ENCODE measurements at places on chromosomes 5 and 9. TPM values are rescaled to one million over a fixed set of nuclear protein-coding genes. Genes with fewer than 3 reads are reported as not detected.

MAMDC2 gene
- not detected for total RNA-seq

WWC1 gene
- total RNA-seq = not detected

SAXO1 gene
- total RNA-seq = not detected

FLT4 gene
- 0.47 TPM for total RNA-seq

FOXD1 gene
- total RNA-seq = 2.0 TPM

GRCh38 chr9:92974161-92974661 is 26.9 kb downstream of the FGD3 start:
- no peak for DNase-seq

- no peak for DNase-seq
Measured at GRCh38 chr5:155103146-155103545, 89.6 kb downstream of the KIF4B start.

DNA sequence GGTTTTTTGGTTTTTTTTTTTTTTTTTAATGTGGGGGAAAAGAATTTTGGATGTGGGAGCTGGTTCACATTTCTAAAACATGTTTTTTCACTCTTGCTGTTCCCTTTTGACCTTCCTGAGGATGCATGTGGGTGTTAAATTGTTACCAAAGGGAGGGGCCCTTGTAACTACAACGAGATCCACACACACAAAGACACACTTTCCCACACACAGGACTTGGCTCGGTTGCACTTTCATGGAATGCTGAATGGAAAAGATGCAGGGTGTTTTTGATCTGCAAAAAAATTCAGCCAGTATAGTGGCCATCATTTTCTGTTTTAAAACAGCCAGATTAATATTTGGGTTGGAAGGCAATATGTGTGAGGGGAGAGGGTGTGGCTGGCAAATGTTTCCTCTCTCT is 576.9 kb downstream of the EBF1 start:
- DNase-seq = no peak

DNA sequence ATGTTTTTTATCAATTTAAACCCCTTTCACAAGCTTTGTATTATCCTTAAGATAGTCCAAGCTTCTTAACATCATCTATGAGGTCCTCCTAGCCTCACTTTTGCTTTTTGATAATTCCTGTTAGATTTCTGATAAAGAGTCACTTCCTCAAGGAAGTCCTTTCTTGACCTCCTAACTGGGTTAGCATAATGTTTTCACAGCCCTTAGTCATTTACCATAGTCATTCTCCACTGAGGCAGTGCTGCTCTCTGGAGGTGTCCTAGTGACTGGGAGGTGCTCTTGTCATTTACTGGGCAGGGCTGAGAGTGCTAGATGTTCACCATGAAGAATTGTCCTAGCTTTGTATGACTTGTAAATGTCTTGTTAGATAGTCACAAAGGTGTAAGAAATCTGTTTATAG is 26.4 kb downstream of the TNPO1 start:
- no peak for DNase-seq

GRCh38 chr5:60843386-60843935 is 608 bp downstream of the ELOVL7 start:
- no peak for DNase-seq

- no peak for DNase-seq
Measured at GRCh38 chr5:133708331-133708850, 96.0 kb upstream of the FSTL4 start.

DNA sequence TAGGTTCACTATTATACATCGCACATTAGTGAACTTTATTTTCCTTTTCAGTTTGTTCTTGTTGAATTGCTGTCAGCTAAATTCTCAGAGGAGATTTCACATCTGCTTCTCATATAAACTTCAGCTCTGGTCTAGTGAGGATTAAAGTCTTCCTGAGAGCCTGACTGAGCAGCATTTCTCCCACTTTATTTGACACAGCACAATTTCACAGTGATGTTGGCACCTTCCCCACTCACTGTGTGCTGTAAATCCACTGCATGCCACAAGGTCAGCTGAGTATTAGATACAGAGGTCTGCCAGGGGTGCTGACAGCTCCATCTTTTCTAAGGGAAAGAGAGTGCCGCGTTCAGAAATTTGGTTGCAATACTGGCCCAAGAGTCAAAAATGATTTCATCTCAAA is 567.4 kb downstream of the PRR16 start:
- no peak for DNase-seq

DNA sequence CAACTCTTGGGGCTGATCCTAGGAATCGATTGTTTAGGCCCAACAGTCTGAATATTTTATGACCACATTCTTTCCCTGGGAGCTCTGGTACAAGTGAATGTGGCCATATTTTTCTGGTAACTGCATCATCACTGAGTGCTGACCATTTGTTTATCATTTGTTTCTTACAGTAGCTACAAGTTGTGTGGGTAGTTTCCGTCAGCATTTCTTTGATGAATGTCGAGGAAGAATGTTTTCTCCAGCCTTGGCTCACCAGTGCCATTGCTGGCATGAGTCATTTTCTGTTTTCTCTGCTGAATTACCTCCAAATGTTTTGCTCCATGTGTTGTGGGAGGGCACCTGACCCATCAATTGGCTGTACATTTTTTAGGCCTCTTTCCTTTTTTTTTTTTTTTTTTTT is 14.1 kb upstream of the CARD19 start:
- DNase-seq = no peak

GRCh38 chr9:128142596-128142995 is 6.7 kb upstream of the LCN2 start:
- no peak for DNase-seq

Data from natural killer cell treated with Interleukin-12 subunit alpha and Interleukin-12 subunit beta and Interleukin-15 and Interleukin-18, amount 100 ng/mL, for 72 hours (primary cell).